ENCODE measurements at places on chromosomes 2 and 18.

- DNase-seq, result peak; percentile 22
These were observed 185.1 kb downstream of the MYO5B start for GRCh38 chr18:50009773-50010335.

DNA sequence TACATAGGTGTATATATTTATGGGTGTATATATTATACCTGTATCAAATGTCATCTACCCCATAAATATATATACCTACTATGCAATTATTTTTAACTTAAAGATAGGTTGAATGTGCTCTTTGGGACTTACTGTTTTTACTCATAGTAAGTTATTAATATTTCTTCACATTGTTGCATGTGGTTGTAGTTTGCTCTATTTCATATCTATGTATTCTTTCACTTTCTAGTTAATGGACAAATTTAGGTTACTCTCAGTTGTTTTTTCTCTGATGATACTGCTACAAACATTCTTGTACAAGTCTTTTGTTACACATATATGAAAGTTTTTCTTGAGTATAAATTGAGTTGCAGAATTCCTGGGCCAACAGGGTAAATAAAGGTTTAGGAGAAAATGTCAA is 601.8 kb upstream of the ID2 start:
- DNase-seq, result no peak

DNA sequence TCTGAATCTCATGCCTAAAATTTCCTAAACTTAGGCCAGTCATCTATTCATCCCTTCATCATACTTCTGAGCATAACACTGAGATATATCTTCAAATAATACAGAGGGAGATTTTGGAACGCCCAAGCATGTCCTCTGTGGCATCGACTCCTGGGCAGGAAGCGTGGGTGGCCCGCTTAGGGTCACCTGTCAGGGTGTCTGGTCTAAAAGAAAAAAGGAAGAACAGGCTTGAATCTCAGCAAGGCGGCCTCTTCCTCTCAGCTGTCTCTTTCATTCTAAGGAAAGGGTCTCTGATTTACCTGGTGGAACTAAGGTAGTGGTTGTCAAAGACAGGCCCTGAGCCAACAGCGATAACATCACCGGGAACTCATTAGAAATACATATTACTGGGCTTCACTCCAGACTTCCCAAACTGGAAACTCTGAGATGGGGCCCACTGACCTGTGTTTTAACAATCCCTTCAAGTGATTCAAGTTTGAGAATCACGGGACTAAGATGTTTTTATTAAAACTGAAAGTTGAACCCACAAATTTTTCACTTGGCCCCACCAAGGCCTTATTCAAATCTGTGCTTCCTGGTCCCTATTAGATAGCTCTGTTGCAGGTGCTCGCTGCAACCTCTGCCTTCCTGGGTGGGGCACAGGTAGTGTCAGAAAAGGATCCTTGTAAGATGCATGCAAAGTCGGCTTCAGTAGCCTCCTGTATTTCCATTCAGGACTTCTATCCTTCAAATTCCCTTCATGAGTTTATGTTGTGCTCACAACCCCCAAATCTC is 162.3 kb upstream of the CCDC68 start:
- DNase-seq, result no peak

GRCh38 chr2:6773007-6773693 is 92.6 kb downstream of the CMPK2 start:
- DNase-seq, result peak; percentile 64

DNA sequence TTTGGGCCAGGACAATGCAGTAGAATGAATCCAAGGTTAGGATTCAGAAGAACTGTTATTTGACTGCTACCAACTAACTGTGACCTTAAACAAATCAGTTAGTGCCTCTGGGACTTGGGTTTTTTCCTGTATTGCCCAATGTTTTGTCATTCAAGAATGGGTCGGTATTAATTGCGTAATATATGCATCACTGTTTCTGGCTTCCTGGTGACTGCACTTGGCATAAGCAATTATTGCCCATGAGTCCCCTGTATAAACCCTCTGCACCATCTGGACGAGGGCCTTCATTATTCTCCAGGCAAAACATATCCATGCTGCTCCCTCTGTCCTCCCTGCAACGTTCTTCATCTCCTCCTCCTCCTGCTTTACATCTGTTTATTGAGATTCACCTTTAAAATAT is 255.8 kb upstream of the LRRTM1 start:
- no peak for DNase-seq

DNA sequence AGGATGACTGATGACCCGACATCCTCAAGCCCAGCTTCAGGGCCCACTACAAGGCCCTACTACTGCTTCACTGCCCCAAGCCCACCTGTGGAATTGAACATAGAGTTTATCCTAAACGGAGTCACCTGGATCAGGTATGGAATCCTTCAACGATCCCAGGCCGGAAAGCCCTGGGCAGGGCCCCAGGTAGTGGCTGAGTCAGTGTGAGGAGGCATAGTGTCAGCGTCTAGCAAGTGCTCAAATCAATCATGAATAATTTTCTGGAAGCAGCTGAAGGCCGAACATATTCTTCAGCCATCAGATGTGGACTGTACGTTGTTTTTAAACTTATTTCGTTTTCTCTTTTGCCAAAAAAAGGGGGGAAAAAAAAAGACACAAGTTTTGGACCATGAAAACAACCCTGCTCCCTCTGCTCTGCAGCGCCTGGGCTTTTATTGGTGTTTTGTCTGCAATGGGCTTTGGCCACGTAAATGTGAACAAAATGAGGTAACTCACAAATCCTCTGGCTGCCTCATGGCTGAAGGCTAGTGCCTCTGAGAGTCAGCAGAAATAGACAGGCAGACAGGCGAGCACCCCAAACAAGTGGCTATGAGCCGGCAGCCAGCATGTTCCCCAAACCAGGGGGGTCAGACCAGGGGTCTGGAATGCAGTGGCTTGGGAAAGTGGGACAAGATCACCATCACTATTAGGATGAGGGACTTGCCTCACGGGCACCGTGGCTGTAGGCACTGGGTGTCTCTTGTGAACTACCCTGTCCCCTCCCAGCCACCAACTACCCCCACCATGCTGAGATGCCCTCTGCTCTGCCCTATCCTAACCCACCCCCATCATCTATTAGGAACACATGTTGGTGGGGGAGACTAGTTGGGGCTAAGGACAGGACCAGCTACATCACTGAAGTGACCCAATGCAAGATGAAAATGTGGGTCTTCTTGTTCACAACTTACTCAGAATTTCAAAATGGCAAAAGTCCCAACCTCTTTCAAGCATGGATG is 51.4 kb downstream of the TTC32 start:
- peak; percentile 13 for DNase-seq

DNA sequence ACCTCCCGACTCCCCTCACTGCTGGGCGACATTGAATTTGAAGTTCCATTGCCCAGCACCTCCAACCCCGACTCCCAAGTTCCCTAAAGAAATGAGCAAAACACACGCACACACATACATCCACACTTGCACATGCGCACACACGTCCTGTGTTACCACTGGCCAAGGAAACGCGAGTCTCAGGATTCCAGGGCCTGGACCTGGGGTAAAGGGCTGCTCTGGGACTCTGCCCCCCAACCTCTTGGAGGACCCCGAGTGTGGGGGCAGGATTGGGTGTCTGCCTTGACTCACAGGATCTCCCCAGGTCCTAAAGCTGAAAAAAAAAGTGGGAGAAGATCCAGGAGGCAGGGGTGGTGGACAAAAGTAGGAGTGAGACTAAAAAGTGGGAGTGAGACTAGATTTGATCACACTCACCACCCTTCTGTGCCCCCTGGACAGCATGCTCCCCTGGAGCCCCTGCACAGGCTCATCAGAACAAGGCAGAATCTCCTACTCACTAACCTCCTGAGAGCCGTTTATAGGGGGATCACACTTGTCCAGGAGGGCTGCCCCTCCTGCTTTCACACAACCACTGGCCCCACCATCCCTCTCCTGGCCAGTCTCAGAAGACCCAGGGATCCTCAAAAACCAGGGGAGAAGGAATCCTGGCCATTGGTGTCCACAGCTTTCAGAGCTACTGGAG is 202.2 kb downstream of the TNS1 start:
- peak; percentile 17 for DNase-seq

- no peak for DNase-seq
These were observed 15.8 kb downstream of the SLC8A1 start for GRCh38 chr2:40436093-40436475.

- DNase-seq, result peak; percentile 50
These were observed 550 bp downstream of the RAB1A start for GRCh38 chr2:65129286-65129825.

DNA sequence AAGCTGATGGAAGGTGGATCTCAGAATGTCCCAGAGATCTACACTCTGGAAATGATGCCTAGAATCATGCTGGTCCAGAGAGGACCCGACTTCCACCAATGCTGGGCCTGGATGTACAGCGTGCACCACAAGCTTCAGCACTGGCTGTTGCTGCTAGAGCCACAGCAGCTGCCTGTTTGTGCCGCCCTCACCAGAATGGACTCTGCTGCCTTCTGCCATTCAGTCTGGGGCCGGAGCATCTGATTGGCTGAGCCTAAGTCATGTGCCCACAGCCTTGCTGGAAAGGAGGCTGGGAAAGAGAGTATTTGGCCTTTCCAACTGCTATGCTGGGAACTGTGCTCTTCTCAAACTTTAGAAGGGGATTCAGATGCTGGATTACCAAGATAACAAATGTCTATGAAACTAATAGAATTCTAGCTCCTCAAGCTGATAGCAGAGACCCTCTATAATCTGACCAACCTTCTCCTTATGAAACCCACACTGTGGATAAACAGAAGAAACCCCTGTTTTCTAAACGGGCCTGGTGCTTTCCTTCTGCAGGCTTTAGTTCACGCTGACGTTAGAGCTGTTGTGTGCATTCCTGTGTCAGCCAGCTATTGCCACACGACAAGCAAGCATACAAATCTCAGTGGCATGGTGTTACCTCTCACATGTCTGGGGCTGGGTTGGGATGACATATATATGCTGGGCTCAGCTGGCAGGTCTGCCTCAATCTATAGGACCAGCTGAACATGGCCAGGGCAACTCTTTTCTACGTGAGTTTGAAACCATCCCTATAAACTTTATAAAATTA is 4.1 kb upstream of the LOXHD1 start:
- DNase-seq, result no peak
